Dorsolateral prefrontal cortex (tissue), 122 donors: ENCODE measurements at places on chromosomes 12 and 14. TPM values are rescaled to one million over a fixed set of nuclear protein-coding genes. Genes with fewer than 3 reads are reported as not detected.

L2HGDH gene
- total RNA-seq: 13.5 TPM

DNA sequence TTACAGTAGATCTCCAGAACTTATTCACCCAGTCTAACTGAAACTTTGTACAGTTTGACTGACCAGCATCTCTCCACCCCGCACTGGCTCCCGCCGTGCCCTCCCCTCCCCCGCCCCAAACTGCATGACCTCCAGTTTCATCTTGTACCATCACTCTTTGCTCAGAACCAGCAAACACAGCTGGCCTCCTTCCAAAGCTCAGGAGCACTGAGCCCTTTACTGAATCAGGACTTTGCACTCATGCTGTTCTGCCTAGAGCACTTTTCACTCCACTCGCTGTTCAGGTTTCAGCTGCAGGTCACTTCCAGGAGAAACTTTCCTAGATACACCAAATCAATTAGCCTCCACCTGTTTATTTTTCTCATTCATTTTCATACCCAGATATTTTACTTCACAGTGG, 455.3 kb upstream of the PDE3A start:
- no peak for DNase-seq

GRCh38 chr14:24713404-24713803, 79.4 kb upstream of the GZMB start:
- DNase-seq: no peak

DNA sequence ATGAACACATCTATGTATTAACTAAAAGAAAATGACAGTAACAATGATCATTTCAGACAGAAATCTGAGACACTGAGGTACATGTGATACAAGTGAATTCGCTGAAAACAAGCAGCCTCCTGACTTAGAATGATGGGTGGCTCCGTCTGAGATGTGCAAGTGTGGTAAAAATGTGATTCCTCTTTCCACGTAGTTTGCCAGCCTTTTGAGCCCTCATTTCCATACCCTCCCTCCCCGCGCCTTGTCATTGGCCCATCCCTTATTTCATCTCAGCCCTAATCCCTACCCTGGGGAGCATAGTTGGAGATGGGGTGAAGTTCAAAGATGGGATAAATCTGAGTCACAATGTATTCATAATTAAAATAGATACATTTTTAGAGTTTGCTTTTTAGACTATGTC, 107.8 kb downstream of the BMP4 start:
- no peak for DNase-seq

DNA sequence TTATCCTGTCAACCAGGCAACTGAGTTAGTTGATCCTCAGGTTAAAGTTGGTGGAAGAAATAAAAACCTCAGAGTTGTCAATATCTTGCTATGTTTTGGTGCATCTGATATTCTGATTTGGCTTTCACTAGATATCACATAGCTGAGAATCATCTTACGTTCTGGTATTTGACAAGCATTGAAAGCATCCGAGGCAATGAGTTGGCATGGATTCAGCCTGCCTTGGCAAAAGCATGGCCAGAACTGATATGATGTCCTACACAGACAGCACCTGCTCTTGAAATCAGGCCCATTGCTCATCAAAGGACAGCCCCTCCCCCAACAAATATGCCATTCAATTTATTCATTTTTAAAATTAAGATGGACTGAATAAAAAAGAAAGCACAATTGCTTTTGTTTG, 320.7 kb upstream of the ATP2B1 start:
- no peak for DNase-seq

ABCD2 gene
- 19.6 TPM for total RNA-seq

- DNase-seq: no peak
These were observed 1.8 kb downstream of the GLI1 start for GRCh38 chr12:57461276-57461916.

- DNase-seq: no peak
These were observed 24.4 kb downstream of the ADCY6 start for GRCh38 chr12:48764521-48764920.

KRT72 gene
- not detected for total RNA-seq
